ENCODE measurements at places on chromosomes 13 and 19.

- no peak for DNase-seq
Observed at GRCh38 chr19:31355665-31356289, 6.5 kb upstream of the TSHZ3 start.

GRCh38 chr13:56907766-56908165, 233.0 kb upstream of the PRR20A start:
- no peak for DNase-seq

GRCh38 chr13:94968757-94969086, 256.4 kb upstream of the SOX21 start:
- DNase-seq = no peak

DNA sequence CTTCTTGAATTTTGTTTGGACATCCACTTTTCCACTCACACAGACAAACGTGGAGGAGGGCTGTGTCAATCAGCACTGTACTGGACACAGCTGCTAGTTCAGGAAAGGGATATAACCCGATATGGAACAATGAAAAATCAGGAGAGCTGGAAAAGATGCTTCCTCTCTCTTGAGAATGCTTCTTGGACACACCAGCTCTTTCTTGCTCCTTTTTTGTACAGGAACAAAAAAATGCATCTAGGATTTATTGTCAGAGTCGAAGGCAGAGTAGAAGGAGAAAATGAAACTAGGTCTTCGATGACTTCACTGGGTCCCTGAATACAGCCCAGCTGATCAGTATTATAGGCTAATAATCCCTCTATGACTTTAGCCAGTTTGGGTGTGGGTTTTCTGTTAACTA, 62.2 kb downstream of the PEG3 start:
- DNase-seq = no peak

- DNase-seq = no peak
Observed at GRCh38 chr13:27665333-27665732, 43.6 kb downstream of the POLR1D start.

GRCh38 chr13:100895651-100896050, 221.1 kb upstream of the TMTC4 start:
- DNase-seq = no peak

DNA sequence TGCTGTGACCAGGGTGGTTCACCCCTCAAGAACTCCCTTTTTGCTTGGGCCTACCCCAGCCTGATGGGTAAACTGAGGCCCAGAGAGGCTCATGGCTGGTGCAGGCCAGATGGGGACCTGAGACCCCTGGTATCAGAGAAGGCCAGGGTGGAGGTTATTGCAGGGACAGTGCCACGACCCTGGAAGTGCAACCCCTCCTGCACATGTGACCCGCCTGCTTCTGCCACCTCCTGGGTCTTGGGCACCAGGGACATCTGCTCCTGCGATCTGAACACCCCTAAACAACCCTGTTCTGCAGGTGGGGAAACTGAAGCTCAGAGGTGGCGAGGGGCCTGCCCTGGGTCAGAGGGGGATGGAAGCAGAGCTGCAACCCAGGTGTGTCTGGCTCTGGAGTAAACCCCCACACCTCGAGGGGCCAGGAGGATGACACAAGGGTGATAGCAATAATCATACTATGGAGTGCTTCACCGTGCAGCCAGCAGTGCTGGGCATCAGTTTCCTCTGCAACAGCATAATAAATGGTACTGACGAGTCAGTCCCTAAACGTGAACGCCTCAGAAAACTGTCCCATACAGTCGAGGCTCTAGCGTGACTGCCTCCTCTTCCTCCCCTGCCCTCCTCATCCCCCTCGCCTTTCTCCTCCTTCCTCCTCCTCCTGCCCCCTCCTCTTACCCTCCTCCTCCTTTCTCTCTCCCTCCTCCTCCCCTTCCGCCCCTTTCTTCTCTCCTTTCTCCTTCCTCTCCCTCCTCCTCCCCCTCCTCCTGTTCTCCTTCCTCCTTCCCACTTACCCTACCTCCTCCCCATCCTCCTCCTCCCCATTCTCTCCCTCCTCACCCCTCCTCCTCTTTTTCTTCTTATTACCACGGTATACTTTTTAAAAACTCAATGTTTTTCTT, 4.3 kb downstream of the YJEFN3 start:
- no peak for DNase-seq
